MM.1S (cell line): ENCODE measurements at places on chromosomes 2 and 18.
A peak's percentile ranks its signal among the peaks of the same experiment; 100 is the strongest.

- H3K4me3 ChIP-seq, result no peak overlapping the region
Observed at GRCh38 chr2:6824962-6825361, 40.7 kb downstream of the CMPK2 start.

GRCh38 chr2:119703526-119703925 lies 24.5 kb downstream of the TMEM177 start:
- no peaks in the 10 kb centered on the region for H3K4me1 ChIP-seq
- DNase-seq, result no peak

DNA sequence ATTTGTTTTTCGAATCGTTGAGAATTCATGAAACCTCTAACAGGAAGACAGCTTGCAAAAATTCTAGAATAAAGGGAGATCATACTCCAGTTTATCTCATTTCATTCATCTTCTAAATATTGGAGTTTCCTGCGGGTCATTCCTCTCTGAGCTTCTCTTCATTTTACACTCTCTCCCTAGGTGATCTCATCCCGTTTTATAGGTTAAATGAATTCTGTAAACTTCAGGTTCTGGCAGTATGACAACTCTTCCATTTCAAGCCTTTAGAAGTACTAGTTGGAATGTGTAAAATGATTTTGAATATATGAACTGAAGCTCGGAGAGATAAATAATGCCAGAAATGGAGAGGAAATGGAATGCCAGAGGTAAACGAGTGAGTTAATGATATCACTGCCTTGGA lies 312.4 kb downstream of the METTL4 start:
- no peak overlapping the region for H3K27ac ChIP-seq
- H3K4me1 ChIP-seq, result no peaks in the 10 kb centered on the region
- no peaks in the 10 kb centered on the region for H3K36me3 ChIP-seq
- DNase-seq, result no peak
- H3K27me3 ChIP-seq, result no peaks in the 10 kb centered on the region

DNA sequence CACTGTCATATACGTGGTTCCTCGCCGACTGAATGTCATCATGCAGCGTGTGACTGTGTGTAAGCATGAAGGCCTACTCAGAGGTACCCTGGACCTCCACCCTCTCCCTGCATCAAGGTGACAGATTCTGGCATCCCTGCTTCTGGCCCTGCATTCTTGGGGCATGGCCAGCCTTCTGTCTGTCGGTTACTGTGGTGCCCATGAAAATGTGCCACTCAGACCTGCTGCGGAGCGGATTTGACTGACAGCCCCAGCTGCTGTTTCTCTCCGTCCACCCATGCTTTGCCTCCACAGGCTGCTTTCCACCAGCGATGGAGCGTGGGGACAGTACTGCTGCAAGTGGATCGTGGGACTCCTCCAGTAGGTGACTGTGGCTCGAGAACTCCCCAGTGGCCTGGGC lies 9.6 kb downstream of the TMEM177 start:
- no peaks in the 10 kb centered on the region for H3K27me3 ChIP-seq
- no peaks in the 10 kb centered on the region for H3K4me1 ChIP-seq
- no peaks in the 10 kb centered on the region for H3K36me3 ChIP-seq
- H3K27ac ChIP-seq, result no peak overlapping the region
- no peak overlapping the region for H3K4me3 ChIP-seq

GRCh38 chr18:53038608-53039007 lies 698.6 kb downstream of the DCC start:
- no peak overlapping the region for H3K27ac ChIP-seq
- H3K4me1 ChIP-seq, result no peaks in the 10 kb centered on the region
- DNase-seq, result no peak
- no peaks in the 10 kb centered on the region for H3K27me3 ChIP-seq
- no peaks in the 10 kb centered on the region for H3K36me3 ChIP-seq

DNA sequence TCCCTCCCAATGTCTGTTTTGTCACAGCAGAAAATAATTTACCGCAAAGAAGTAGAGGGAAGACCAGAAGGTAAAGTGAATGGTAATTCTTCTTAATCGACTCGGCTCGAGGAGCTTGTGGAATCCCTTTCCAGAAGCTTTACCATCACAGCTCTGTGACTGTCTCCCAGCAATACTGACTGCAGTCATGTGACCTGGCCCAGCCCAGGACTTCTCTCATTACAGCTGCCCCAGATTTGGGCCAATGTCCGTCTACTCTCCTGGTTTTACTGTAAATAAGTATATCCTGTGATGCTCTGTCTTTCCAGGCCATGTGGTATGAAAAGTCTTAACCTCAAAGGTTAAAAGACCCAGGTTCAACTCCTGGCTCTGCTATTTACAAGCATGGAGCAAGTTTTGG lies 18.9 kb upstream of the ELOA2 start:
- H3K36me3 ChIP-seq, result no peaks in the 10 kb centered on the region
- no peak overlapping the region for H3K27ac ChIP-seq
- no peak overlapping the region for H3K4me3 ChIP-seq

GRCh38 chr2:112251271-112251670 lies 3.6 kb downstream of the ZC3H8 start:
- H3K4me1 ChIP-seq, result peaks cover 10% of the 10 kb centered on the region; the same call in 1 of the 2 replicates
- no peak overlapping the region for H3K4me3 ChIP-seq
- no peak overlapping the region for H3K27ac ChIP-seq
- no peak for DNase-seq

GRCh38 chr2:200211643-200212042 lies 94.8 kb upstream of the SPATS2L start:
- H3K27me3 ChIP-seq, result no peaks in the 10 kb centered on the region
- no peak overlapping the region for H3K27ac ChIP-seq
- H3K4me3 ChIP-seq, result no peak overlapping the region
- no peaks in the 10 kb centered on the region for H3K4me1 ChIP-seq
- no peaks in the 10 kb centered on the region for H3K36me3 ChIP-seq
- no peak for DNase-seq

DNA sequence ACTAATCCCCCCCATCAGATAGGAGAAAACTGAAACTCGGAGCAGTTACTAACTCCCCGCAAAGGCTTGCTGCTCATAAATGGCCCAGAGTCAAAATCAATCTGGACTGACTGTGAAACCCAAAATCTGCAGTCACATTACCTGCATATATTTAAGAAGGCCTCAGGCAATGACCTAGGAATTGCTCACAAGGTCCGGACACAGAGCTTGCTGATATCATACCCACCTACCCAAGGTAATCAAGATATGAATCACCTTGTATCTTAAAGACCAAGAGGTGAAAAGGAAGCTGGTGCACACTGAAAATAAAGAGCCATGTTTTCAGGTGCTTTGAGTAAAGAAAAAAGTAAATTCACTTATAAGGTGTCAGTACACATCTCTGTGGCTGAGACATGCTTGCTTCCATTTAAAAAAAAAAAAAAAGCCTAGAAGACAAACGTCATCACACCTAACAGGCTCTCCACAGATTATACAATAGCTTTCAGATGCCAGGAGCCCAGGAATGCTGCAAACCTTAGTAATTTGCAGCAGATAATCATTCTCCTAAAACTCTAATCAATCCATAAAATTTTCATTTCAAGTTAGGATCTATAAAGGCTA lies 195.4 kb downstream of the ZEB2 start:
- no peak for DNase-seq
- H3K4me1 ChIP-seq, result no peaks in the 10 kb centered on the region
- H3K27me3 ChIP-seq, result no peaks in the 10 kb centered on the region
- H3K36me3 ChIP-seq, result no peaks in the 10 kb centered on the region

- no peak overlapping the region; the same call in 1 of the 2 replicates for H3K4me3 ChIP-seq
- no peaks in the 10 kb centered on the region for H3K27me3 ChIP-seq
- H3K36me3 ChIP-seq, result no peaks in the 10 kb centered on the region
- no peak for DNase-seq
Observed at GRCh38 chr2:234493796-234494195, 3.1 kb downstream of the ARL4C start.

DNA sequence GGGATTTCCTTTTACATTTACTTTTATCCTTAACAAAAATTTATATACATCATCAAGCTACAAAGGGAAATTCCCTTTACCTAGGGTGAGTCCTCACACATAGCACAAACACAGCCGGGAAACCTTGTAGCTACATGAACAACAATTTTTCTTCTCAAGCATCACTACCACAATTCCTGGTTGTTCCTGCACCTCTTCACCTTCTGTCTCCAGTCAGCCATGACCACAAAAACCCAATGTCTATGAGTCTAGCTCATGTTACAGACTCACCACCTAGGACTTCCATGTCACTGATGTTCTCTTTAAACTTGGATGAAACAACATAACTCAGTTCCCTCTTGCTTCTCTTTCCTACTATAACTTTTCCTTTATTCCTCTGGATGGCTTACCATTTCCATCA lies 460.4 kb downstream of the MBD2 start:
- DNase-seq, result no peak
- H3K4me3 ChIP-seq, result no peak overlapping the region
- no peaks in the 10 kb centered on the region for H3K36me3 ChIP-seq
- no peaks in the 10 kb centered on the region for H3K27me3 ChIP-seq

- H3K4me3 ChIP-seq, result no peak overlapping the region
- no peaks in the 10 kb centered on the region for H3K27me3 ChIP-seq
- H3K27ac ChIP-seq, result no peak overlapping the region
Observed at GRCh38 chr2:228136027-228136426, 45.5 kb downstream of the SPHKAP start.

GRCh38 chr2:203394519-203395227 lies 66.5 kb downstream of the ABI2 start:
- no peak for DNase-seq
- no peaks in the 10 kb centered on the region for H3K4me1 ChIP-seq
- no peaks in the 10 kb centered on the region for H3K36me3 ChIP-seq
- no peaks in the 10 kb centered on the region for H3K27me3 ChIP-seq
- H3K4me3 ChIP-seq, result no peak overlapping the region

- peaks cover 14% of the 10 kb centered on the region; the same call in 1 of the 2 replicates for H3K36me3 ChIP-seq
- peak overlapping the region; percentile 85 for H3K27ac ChIP-seq
- peaks cover 37% of the 10 kb centered on the region for H3K4me1 ChIP-seq
Observed at GRCh38 chr2:218218268-218219185, 1.5 kb downstream of the ARPC2 start.

DNA sequence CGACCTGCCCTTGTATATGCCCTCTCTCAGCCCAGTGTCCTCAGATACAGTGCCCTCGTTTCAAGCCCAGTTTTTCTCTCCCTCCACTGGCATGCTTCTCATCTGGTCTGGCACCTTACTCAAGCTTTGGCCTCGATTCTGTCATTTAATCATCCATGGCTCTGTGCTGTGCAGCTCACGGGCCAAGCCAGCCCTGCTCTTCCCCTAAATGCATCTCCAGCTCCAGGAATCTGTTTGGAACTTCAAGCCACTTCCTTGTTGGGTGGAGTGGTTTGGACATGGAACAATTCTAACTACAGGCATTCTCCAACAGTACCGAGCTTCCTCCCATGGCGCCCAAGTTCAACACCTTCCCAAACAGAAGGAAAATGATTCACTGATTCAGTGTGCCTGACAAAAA lies 76.7 kb upstream of the ZNF397 start:
- H3K4me1 ChIP-seq, result no peaks in the 10 kb centered on the region
- no peak overlapping the region for H3K27ac ChIP-seq
- H3K36me3 ChIP-seq, result no peaks in the 10 kb centered on the region

- no peak overlapping the region for H3K4me3 ChIP-seq
- no peak for DNase-seq
- H3K4me1 ChIP-seq, result no peaks in the 10 kb centered on the region
- no peaks in the 10 kb centered on the region for H3K27me3 ChIP-seq
Observed at GRCh38 chr2:27689424-27689823, 25.7 kb downstream of the SLC4A1AP start.

DNA sequence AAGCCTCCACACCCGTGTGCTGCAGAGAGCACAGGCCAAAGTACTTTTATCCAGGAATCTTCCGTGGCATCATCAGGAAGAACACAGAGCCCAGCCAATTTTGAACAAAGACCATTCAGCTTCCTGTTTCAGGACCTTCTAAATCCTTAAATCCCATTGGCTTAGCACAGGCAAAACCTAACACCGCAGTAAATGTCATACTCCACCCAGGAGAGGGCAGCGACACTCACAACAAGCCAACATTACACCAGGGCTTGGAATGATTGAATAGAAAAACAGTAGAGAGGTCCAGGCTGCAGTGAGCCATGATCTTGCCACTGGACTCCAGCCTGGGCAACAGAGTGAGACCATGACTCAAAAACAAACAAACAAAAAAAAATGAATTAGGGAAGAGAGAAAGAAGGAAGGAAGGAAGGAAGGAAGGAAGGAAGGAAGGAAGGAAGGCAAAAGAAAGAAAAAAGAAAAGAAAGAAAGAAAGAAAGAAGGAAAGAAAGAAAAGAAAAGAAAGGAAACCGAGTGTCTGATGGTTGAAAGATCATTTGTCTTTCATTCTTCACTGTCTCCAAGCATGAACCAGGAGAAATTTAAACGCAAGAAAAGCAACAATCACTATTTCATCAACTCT lies 144.6 kb upstream of the SATB2 start:
- no peak for DNase-seq
- no peaks in the 10 kb centered on the region for H3K27me3 ChIP-seq
- H3K36me3 ChIP-seq, result no peaks in the 10 kb centered on the region
- no peaks in the 10 kb centered on the region for H3K4me1 ChIP-seq
